ENCODE measurements at places on chromosomes 6 and 20.

GRCh38 chr20:62787321-62787720 lies 9.0 kb upstream of the MRGBP start:
- DNase-seq, result no peak

GRCh38 chr6:3427687-3428085 lies 29.2 kb downstream of the SLC22A23 start:
- DNase-seq, result peak; percentile 98

DNA sequence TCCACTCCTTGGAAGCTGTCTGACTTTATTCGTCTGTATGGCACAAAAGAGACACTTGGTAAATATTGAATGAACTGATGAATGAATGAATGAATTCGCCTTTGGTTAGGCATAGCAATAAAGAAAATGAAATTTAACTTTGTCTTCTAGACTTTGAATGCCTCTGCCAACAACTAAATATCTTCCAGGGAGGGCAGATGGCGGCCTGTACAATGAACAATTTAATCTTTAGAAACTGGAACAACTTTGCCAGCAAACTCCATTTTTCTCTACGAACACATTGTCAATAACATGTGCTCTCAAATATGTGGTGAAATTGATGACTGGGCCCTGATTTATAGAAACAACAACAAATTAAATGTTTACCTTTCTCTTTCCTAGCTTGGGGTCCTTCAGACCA lies 140.6 kb downstream of the ZNF217 start:
- DNase-seq, result no peak

DNA sequence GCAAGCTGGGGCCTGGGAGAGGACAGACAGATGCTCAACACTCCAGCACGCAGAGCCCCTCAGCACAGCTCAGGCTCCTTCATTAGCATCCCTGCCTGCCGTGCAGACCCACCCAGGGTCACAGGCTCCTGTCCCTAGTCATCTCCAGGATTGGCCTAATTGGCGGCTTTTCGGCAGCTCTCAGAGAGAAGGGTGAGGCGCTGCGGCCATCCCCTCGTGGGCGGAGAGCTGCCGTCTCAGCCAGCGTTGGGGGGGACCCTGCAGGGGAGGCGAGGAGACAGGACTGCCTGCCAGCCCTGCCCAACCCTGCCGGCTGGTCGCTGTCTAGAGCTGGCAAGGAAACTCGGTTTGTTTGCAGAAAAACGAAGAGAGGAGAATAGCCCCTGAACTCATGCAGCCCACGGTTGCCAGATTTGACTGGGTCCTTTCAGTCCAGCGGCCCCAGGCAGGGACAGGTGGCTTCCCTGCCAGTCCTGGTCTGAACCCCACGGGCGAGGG lies 26.8 kb downstream of the BHLHE23 start:
- no peak for DNase-seq

DNA sequence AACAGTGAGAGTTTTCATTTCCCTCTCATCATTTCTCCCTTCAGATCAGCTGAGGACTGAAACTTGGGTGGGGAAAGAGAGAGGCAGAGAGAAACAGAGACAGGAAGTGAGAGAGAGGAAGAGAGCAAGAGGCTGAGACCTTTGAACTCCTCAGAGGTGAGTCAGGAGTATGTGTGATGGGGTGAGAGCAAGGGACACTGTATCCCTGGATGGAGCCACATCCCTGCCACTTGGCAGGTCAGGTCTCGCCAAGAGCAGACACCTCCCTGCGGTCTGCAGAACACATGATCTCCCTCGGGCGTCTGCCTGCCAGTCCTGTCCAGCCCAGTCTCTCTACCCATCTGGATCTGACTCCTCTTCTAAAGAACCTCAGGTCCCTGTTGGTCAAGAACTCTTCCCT lies 62.7 kb upstream of the SYNDIG1 start:
- DNase-seq, result no peak

DNA sequence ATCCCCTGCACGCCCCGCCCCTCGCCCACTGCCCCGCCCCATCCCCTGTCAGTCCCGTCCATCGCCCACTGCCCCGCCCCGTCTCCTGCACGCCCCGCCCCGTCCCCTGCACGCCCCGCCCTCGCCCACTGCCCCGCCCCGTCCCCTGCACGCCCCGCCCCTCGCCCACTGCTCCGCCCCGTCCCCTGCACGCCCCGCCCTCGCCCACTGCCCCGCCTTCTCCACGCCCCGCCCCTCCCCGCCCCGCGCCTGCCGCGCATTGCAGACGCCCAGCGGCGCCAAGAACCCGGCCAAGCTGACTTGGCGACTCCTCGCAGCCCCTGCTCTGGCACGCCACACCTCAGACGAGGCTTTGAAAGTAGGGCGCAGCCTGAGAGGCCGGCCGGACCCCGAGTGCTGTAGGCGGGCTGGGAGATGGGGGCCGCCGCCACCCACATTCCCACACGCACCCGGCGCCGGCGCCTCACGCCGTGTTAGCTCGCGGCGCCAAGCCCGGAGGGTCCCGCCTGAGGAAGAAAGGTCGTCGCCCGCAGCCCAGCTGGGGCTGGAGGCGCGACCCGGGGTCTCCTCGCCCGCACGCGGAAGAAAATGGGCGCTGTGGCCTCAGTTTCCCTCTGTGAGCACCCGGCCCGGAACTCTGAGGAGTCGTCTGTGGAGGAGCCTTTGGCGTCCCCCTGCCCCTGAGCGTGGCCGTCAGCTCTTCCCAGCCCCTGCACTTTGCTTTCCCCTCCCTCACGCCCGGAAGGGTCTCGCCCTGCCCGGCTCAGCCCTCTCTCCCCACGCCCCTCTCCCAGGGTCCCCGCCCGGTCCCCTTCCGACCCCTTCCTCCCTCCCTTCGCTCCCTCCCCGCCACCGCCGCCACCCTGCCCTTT lies at the start of gene RAD21L1:
RAD21L1 (plus strand) TSS at position 262 of the 872 bp plus-strand sequence. CDS start 2,410 bp downstream, outside the sequence.
- DNase-seq, result peak; percentile 61

DNA sequence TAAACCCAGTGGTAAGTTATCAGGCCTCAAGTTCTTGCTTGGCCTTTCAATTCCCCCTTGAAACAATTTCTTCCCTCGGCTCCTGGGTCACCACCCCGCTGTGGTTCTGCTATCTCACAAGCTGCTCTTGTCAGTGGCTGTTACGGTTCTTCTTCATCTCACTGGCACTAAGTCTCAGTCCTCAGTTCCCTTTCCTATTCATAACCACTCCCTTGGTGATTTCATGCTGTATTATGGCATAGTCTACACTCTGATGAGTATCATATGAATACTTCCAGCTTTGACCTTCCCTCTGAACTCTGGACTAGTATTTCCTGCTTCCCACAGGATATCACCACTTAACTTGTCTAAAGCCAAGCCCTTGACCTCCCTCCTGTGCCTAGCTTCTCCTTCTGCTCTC lies 7.9 kb downstream of the TAAR1 start:
- no peak for DNase-seq
